Stimulated activated CD4-positive, alpha-beta T cell treated with anti-CD3 and anti-CD28 coated beads, Interleukin-4, amount 100 ng/mL, for 4 hours (primary cell): ENCODE measurements at places on chromosomes 11 and 22.
A peak's percentile ranks its signal among the peaks of the same experiment; 100 is the strongest.

DNA sequence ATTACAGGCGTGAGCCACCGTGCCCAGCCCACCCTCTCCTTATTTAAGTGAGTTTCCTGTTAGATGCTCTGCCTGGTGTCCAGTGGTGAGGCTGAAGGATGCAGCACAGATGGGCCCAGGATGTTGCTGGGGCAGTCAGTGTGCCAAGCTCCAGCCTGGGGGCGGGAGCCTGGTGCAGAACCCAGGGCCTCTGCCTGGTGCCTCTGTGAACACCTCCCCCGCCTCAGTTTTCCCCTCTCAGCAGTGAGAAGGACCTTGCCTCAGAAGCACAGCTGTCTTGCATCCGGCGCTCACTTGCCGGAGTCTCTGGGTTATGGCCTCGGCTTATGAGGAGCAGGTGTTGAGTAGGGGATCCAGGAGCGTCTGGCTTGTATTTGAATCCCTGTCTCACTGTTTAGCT is 116.2 kb downstream of the KIAA1671 start:
- peak; percentile 19 for DNase-seq

DNA sequence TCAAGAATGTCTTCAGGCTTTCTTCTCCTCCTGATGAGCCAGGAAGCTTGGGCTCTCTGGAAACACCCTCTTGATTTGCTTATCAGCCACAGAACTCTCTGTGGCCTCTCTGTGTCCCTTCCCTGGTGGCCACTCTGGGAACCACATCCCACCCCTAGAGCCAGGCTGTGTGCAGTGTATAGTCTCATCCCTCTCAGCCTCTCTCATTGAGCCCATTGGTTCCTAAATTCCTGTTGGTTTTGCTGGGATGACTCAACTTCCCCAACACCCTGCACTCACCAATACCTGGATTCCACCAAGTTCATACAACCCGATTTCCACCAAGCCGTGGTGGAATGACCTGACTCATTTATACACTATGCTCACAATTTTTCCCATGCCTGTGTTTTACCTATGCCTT is 5.2 kb downstream of the IRAG1 start:
- no peak for DNase-seq

GRCh38 chr11:8503910-8504364 is 90.1 kb downstream of the STK33 start:
- no peak for DNase-seq

GRCh38 chr11:59207988-59208451 is 4.7 kb downstream of the MPEG1 start:
- peak; percentile 17 for DNase-seq

GRCh38 chr22:21051145-21051830 is 5.5 kb downstream of the LRRC74B start:
- DNase-seq: no peak

DNA sequence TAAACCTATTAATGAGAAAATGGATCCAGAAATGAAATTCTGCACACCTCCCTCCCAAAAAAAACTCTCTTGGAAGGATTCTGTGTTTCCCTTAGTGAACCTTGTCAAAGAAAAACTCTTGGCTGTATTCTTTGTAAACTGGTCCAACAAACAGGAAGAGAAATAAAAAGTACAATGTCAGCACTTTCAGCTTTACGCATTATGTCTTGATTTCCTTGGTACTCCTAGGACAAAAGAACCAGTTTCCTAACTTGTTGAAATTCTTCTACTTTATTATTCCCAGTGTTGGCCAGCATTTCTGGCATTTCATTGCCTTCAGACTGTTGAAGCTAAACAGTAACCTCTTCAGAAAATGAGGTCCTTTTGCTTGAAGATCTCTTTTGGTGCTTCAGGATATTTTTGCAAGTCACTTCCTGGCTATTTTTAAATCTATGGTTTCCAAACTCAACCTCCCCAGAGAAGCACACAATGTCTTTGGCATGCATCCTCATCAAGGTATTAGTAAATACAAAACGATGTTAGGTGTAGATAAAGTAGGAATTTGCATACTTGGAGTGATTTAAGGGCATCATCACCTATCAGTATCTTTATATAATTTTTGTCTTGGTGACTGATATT is 342.7 kb downstream of the AASDHPPT start:
- DNase-seq: no peak

DNA sequence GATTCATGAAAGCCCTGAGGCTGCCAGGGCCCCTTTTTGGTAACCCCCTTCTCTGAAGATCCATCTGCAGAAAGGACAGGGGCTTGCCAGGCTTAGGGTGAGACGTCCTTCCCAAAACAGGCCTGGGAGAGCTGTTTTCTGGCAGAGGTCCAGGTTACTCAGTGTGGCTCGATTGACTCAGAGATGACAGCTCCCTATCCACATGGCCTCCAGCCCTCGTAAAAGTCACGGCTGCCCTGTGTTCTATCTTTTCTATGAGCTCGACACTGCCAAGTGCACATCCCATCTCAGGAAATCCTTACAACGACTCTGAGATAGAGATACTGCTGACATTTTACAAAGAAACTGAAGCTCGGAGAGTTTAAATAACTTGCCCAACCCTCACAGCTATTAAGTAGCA is 20.4 kb downstream of the ADAMTS8 start:
- DNase-seq: no peak

DNA sequence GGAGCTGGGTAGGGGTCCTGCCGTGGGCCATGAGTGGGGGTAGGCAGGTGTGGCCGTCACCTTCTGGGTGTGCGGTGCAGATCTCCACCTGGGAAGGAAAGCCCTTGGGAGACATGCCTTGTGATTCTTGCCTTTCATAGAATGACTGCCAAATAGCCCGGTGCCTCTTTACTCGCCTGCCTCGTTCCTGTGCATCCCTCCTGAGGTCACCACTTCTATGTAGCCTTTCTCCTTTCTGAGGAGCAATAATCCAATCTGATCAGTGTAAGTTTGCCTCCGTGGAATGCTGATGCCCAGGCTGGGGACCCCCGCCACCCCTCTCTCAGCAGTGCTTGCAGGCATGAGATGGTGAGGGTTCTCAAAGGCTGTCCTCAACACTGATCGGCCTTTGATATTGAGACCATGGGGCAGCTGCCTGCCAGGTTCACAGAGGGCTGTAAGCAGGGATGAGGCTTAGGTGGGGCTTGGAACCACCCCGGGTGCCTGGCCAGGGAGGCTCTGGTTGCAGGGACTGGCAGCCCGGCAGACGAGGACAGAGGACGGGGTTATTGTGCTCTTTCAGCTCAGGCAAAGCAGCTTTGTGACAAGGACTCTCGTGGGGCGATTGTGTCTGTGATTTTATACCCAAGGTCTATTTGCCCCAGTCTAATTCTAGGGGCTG is 86.1 kb upstream of the WNT7B start:
- no peak for DNase-seq

DNA sequence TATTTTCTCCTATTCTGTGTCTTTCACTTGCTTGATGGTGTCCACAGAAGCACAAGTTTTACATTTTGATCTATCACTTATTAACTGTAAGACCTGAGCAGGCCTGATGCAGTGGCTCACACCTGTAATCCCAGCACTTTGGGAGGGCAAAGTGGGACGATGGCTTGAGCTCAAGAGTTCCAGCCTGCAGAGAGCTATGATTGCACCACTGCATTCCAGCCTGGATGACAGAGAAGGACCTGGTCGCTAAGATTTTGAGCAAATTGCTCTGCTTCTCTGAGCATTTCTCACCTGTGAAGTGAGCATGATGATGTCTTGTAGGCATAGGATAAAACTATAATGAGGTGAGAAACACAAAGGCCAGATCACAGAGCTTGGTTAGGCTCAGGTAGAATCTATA is 6.7 kb downstream of the CCDC87 start:
- DNase-seq: no peak

DNA sequence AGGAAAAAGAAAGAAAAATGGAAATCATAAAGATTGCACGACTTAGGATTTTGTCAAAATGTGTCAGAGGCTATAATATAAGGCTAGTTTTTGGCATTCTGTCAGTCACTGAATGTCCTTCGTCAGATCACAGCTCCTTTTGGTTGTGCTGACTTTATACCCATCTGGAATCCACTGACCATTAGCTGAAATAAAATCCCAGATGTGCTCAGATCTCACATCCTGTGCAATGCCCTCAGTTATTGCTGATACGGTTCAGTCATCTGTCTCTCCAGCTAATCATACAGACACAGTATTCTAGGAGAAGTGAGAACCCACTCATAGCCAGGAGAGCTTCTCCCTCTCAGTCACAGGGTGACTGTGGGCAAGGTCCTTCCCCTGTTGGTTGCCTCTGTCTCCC is 11.5 kb downstream of the CD44 start:
- DNase-seq: no peak

GRCh38 chr22:29128891-29129807 is 56.3 kb downstream of the KREMEN1 start:
- DNase-seq: no peak

DNA sequence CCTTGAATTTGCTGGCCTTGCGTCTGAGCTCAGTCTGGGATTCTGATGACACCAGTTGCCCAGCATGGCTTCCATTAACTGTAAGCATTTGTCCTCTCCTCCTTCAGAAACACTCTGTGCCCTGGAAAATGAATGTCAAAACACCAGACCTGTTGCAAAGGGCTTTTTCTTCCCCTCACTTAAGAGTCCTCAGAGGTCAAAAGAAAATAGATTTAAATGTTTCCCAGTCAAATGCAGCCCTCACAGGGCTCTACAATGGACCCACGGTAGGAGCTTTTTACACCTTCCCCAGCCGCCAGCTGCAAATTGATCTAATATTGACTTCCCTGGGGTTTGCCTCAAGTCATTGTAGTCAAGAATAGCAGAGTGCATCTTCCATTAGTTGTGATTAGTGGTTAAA is 332.2 kb downstream of the INSC start:
- no peak for DNase-seq

- no peak for DNase-seq
These were observed 634.3 kb downstream of the BRD1 start for GRCh38 chr22:49193348-49193747.

GRCh38 chr22:28365371-28365770 is 314.3 kb downstream of the TTC28 start:
- no peak for DNase-seq

DNA sequence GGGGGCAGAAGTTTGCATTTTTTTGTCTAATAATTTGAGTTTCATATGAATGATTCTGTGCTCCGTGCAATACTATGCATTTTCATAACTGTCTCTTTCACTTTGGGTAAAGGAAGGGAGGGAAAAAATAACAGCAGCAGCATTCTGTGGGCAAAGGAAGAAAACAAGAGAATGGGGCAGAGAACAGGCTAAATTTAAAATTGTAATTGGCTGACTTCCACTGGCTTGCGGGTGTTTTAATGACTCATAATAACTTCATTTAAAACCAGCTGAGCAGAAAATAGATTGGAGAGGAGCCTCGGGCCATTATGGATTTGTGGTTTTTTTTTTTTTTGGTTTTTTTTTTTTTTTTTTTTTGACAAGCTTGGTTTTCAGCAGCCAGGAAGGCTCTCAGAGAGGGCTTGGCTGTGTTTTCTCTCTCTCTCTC is 107.4 kb downstream of the ZBTB16 start:
- DNase-seq: no peak

DNA sequence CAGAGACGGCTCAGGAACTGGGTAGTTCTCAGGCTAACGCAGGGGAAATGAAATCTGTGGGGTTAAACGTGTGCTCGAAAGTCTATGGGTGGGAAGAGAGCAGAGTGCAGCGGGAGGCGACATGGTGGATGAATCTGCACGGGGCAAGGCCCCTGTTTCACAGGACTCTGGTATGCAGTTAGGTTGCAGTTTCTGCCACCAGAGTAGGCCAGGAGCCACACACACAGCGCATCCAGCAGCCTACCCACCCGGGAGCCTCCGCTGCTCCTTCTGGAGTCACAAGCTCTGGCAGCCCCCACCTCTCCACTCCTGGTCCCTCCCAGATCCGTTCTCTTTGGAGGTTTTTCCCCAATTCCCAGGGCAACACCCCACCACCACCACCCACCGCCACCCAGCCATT is 27.0 kb downstream of the SPATA19 start:
- DNase-seq: no peak

- no peak for DNase-seq
These were observed 18.2 kb downstream of the PDE2A start for GRCh38 chr11:72655896-72656464.

- DNase-seq: no peak
These were observed 29.5 kb downstream of the C2CD3 start for GRCh38 chr11:74141241-74141695.

DNA sequence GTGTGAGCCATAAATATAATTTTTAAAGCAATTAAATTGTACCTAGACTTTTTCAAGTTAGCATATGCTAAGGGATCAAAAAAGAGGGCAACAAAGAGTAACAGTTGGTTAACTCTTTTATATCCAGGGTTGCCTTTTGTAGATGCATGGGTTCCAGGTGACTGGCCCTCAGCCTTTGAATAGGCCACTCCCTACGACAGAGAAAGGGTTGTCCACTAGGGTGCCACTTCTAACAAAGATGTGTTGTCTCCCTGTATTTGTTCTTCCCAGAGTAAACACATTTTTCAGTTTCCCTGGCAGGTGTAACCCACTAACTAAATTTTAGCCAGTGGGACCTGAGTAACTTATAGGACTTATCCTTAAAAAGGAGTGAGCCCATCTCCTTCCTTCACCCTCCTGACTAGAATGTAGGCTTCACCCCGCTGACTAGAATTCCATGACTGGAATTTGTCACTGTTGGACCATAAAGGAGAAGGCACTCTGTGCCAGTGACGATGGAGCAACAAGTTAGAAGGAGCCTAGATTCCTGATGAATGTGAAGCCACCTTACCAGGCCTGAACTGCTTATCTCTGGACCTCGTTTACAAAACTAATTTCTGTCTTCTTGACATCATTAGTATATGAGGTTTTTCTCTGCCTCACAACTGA is 16.6 kb downstream of the TUG1 start:
- DNase-seq: no peak

GRCh38 chr22:25161916-25162530 is 37.6 kb upstream of the CRYBB3 start:
- DNase-seq: no peak

DNA sequence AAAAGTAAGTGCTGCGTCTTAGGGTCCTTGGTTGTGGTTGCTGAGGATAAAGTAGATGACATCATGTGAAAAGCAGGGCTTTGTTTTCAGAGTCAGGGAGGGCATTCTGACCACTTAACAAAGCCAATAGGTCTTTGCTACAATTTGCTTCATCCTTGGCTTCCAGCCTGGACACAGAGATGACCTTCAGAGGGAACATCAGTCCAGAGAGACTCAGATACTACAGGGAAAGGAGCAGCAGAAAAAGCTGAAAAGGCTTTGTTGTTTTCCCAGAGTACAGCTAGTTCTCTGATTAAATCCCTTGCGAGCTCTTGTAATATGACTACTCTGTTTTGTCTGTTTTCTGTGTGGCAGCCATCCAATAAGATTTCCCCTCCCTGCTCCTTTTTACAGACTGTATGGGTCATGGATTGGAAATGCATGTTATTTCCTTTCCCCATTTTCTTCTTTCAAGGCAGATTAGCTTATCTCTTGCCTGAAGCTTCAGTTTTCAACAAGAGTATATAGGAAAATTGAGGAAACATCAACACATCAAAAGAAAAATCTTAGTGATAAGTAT is 31.9 kb downstream of the ATG13 start:
- DNase-seq: no peak
